NCI-H446 (cell line): ENCODE measurements at places on chromosomes 11 and 22.

- DNase-seq = no peak
Measured at GRCh38 chr11:98589967-98590366, 430.8 kb upstream of the CNTN5 start.

DNA sequence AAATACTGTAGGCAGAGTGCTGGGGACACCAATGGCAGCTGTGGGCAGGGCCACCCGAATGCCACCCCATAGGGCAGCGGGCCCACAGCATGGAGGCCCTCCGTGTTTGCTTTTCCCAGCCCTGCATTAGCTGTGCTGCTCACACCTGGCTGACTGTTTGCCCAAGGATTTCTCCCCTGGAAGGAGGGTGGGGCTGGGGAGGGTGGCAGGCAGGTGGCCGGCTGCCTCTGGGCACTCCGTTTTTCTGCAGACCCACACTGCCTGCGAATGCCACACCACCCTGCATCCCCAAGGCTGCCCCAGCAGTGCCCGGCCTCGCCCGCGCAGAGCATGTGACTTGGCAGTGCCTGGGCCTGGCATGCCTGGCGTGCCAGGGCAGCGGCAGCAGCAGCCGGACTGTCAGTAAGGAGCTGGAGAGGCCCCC lies 19.6 kb downstream of the DAGLA start:
- DNase-seq = no peak

DNA sequence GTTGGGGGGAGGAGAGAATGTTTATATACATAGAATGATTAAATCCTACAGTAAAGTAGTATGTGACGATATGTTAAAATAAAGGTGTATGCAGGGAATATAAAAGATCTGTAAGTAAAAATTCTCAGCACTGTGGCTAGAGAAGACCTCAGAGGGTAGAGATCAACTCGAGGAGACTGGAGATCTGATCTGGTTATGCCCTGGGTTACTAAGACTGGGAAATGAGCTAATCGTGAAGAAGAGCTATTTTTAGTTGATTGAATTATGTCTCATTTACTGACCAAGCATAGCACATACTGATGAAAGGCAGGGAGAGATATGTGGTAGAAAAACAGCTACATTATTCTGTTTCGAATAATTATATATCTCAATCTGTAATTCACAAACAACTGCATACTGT lies 42.8 kb upstream of the ALKBH3 start:
- no peak for DNase-seq

- DNase-seq = no peak
Measured at GRCh38 chr11:67493548-67494370, 10.9 kb downstream of the AIP start.

DNA sequence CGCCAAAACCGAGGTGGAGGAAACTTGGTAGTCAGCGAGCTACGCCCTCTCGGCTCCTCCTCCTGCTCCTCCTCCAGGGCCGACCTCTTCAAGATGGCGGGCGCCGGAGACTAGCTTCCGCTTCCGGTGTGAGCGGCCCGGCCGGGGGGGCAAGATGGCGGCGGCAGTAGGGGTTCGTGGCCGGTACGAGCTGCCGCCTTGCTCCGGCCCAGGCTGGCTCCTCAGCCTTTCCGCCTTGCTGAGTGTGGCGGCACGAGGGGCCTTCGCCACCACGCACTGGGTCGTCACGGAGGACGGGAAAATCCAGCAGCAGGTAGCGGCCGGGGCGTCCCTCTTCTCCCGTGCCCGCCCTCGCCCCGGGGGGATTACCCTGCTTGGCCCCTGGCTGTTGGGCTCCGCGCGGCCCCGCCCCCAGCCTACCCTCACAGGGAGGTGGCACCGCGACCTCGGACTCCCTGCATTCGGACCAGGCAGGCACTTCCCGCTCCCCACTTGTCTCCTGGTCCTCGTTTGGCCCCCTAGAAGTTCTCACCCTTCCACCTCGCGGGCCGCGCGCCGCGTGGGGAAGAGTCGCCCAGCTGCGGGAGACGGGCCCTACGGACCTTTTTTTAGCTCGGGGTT lies at the start of gene TTC17:
TTC17 (plus strand) TSS at position 120 of the 621 bp plus-strand sequence; CDS start at position 155, 35 bp downstream.
- DNase-seq = peak; percentile 95

DNA sequence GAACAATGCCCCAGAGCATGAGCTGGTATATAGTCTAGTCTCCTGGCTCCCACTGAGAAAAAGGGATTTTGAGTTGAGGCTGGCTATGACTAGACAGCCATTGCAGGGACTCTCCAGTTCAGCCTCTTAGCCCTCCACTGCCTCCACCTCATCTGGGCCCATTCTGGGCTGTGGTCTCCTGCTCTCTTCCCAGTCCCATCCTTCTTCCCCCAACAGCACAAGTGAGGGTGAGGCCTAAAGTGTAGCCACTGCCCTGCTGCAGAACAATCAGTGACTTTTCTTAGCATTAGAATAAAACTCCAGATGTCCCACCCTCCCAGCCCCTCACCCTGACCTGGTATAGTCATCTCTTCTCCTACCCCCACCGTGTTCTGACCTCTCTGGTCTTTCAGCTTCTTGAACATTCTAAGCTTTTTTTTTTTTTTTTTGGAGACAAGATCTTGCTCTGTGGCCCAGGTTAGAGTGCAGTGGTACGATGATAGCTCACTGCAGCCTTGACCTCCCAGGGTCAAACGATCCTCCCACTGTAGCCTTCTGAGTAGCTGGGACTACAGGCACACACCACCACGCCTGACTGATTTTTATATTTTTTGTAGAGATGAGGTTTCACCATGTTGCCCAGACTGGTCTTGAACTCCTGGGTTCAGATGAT lies 4.3 kb downstream of the MED15 start:
- no peak for DNase-seq

DNA sequence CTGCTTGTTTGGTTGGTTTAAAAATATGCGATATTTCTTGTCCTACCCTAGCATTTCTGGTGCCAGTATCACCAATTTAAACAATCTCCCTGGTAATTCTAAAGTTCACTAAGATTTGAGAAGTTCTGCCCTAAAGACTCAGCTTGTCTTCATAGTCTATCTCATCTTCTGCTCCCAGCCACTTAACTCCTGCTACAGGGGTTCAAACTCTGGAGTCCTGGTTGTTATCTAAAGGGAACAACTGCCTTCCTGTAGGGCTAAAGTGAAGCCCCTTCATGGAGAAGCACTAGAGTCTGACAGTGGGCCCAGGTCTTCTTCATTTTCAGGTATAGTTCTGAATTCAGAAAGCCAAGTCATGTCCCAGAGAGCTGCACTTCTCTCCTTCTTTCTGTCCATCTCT lies 73.2 kb downstream of the CTNND1 start:
- no peak for DNase-seq

DNA sequence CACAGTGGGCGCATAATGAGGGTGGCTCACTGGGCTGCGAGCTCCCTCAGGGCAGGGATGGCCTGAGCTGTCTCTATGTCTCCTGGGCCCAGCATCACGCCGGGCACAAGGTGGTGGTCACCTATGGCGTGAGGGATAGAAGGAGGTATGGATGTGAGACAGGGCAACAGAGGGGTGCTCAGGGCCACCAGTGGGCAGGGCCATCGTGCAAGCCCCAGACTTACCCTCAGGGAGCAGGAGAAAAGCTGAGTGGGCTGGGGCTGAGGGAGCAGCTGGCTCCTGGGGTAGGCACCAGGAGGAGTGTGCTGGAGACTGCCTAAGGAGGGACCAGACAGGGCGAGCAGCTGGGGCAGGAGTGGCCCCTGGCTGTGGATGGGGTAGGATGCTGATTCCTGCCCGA lies 34.3 kb upstream of the KLHL35 start:
- no peak for DNase-seq

- DNase-seq = no peak
Measured at GRCh38 chr11:75270896-75271418, 30.4 kb downstream of the TPBGL start.

DNA sequence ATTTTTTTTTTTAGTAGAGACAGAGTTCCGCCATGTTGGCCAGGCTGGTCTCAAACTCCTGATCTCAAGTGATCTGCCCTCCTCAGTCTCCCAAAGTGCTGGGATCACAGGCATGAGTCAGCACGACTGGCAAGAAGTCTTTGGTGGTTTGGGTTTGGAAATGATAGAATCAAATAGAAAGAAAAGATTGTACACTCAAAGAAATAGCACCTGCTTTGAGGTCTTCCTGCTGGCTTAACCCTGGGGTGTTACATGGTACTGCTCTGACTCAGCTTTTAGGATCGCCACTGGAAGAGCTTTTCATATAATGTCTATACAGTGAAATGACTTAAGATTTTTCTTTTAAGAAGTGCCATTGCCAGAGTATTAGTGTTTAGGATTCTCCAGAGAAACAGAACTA lies 50.2 kb downstream of the JAM3 start:
- no peak for DNase-seq

GRCh38 chr11:111387363-111387762 lies 8.3 kb upstream of the POU2AF1 start:
- peak; percentile 100 for DNase-seq

DNA sequence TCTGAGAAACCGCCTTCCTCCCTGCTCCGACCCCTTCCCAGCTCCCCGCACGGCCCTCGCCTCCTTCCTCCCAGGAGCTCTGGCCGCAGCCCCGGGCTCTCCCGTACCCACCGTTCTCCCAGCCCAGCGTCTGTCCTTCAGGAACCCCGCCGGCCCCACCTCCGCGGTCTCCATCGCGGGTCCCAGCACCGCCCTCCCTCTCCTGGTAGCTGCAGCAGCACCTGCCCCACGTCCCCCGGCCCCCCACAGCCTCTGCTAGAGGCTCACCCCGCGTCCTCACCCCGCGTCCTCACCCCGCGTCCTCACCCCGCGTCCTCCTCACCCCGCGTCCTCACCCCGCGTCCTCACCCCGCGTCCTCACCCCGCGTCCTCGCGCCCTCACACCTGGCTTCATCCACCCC lies 85.9 kb downstream of the WNT7B start:
- DNase-seq = no peak

GRCh38 chr11:8739309-8739793 lies 56.8 kb downstream of the RPL27A start:
- DNase-seq = no peak

DNA sequence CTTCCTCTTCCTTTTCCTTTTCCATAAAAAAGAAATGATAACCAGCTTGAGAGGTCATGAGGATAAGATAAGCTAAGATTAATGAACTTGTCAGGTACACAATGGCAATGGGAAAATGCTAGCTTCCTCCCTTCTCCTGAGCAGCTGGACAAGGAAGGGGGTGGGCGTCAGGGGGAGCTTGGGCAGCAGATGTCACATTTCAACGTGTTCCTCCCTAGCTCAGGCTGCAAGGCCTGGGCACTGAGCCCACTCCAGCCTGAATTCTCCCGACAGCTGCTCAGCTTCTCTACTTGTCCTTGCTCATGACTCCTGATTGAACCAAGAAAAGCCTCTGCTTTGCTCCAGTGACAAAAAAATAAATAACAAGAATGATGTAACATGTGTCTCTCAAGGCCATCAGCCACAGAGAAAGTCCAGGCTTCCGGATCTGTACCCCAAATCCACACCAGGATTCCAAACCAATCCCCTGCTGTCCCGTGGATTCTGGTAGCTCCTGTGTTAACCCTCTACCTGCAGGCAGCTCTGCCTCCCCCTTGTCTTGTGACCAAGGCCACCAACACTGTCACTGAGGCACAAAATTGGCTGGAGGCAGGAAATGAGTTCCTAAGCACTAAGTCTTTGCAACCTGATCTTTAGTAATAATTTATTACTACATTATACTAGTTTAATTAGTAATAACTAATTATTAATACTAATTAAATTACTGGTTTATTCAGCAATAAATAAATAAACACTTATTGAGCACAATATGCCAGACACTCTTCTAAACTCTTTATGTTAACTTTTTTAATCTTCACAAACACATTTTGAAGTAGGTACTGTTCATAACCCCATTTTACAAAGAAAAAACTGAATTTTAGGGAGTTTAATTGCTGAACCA lies 146.5 kb downstream of the CCDC34 start:
- peak; percentile 96 for DNase-seq

DNA sequence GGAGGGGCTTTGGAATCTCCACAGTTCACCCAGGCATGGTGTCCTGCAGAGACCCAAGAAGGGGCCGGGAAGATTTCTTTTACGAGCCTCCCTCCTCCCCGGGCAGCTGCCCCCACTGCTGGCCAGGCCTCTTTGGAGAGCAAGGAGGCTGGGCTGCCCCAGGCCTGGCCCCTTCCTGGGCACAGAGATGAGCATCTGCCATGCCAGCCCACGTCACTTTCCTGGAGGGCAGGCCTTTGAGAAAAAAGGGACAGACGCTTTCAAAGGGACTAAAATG lies 60.5 kb upstream of the FGF3 start:
- no peak for DNase-seq

GRCh38 chr22:41181349-41182241 lies 23.5 kb upstream of the L3MBTL2 start:
- DNase-seq = no peak

DNA sequence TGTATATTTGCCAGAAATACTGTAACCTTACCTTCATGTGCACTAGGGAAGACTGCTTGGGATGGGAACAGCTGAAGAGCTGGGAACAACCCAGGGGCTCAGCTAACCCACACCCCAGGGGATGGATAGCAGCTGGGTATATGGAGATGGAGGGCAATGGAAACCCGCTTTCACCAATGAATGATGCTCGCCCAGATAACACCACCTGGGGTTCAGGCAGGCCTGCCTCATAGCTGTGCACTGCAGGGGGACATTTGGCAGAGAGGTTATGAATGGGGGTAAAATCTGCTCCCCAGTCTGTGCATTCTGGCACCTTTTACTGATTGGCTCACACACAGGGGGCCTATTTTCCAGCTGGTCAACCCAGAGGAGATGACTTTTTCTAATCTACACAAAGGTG lies 170.7 kb downstream of the CHST1 start:
- DNase-seq = no peak

DNA sequence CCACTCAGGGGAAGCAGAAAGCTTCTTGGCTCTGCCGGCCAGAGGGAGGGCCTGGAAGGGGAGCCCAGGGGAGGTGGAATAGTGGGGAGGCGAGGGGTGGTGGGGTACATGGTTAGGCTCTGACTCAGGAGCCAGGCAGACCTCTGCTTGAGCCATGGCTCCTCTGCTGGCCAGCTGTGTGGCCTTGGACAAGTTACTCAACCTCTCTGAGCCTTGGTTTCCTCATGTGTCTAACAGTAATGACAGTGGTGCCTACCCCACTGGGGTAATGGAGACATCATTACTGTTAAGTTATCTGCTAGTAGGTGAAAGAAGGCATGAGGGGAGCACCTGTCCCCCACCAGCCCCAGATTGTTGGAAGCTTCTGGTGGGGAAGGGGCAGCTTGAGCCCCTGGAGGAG lies 12.2 kb upstream of the PDGFB start:
- no peak for DNase-seq

DNA sequence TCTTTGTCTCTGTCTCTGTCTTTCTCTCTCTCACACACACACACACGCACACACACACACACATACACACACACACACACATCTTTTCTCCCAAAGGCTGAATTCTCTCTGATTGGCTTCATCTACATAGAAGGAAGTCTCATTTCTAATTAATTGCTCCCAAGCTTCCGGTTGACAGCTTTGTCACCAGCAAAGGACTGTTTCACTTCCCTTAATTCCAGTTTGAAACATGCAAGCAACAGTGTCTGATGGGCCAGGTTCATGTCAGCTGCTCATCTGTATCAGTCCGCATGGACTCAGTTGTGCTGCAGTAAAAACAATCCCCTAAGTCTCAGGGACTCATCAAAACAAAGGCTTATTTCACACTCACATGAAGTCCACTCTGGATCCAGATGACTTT lies 16.2 kb upstream of the PVALB start:
- DNase-seq = no peak
